ENCODE measurements at places on chromosomes 11 and 22.

DNA sequence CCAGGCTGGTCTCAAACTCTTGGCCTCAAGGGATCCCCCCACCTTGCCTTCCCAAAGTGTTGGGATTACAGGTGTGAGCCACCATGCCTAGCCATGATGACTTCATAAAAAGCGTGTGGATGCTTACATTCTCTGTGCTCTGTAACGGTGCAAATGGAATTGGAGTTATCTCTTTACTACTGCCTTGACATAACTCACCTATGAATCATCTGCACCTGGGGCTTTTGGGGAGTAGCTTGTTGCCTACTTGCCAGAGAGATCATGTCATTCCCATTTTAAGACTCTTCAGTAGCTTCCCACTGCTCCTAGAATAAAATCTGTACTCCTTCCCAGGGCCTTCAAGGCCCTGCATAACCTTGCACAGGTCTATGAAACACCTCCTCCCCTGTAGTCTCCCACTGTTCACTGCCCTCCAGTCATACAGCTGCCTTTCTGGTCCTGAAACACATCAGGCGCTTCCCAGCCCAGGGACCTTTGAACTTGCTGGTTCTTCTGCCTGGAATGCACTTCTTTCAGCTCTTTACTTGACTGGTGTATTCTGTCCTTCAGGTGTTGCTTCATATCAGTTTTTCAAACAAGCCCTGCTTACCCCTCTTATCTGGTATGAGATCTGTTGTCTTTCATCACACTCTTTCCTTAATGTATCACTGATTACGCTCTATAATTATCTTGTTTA, 19.6 kb upstream of the MOGAT2 start:
- no peak for DNase-seq

GRCh38 chr11:3146612-3147256, 18.4 kb downstream of the OSBPL5 start:
- DNase-seq, result no peak

DNA sequence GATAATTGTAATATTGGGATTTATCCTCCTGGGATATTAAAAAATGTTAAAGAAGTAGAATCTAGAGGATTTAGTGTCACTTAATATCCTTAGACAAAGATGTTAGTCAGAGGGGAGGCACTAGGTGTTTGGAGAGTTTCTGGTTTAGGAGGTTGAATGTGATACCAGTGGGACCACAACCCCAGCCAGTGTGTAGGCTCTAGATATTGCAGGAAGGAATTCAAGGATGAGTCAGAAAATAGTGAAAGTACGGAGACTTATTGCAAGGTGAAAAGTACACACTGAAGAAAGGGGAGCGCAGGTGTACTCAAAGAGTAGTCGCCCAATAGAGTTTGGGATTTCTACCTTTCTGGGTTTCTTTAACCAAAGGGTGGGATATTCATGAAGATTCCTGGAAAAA, 5.7 kb upstream of the TMEM41B start:
- no peak for DNase-seq

- no peak for DNase-seq
Observed at GRCh38 chr11:112624431-112624830, 336.8 kb upstream of the NCAM1 start.

DNA sequence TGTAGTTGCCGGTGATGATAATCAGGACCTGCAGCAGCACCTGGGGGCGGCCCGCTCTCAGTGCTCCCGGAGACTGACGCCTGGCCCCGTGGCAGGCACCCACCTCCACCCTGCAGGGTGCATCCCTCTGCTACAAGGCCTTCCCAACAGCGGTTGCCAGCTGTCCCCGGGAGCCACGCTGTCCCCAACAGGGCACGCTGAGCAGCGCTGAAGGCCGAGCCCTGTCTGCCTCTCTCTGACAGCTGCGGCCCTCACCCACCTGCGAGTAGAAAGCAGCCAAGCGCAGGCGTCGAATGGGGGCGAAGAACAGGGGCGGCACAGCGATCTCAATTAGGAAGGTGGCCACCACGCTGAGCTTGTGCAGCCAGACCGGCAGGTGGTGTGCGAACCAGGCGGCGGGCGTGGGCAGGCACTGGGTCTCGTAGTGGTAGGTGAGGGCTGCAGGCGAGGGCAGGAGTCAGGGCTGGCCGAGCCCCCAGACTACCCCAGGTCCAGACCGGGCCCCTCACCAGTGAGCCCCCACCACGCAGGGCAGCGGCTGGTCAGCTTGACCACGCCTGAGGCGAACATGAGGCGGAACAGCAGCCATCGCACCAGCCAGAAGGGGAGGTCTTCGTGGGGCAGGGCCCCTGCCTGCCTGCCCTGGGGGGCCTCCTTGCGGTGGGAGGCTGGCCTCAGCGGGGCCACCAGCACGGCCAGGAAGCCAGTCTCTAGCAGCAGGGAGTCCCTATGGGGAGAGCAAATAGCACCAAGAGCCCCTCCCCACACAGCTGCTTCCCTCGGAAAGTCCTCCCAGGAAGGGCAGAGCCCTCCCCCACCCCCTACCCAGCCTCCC, 1.5 kb downstream of the LMF2 start:
- DNase-seq, result no peak

DNA sequence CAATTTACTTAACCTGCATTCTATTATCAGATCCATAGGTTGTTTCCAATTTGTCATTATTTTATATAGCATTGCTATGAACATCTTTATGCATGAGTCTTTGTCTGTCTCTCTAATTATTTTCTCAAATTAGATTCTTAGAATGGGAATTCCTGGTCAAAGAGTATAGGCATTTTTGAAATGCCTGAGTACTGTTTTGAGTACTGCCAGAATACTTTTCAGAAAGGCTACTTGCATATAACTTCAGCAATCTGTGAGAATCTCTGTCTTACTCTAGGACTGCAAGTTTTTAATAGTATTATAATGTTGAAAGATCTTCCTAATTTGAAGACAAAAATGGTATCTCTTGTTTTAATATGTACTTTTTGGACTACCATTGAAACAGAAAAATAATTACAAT, 56.6 kb downstream of the KCNC1 start:
- DNase-seq, result no peak

DNA sequence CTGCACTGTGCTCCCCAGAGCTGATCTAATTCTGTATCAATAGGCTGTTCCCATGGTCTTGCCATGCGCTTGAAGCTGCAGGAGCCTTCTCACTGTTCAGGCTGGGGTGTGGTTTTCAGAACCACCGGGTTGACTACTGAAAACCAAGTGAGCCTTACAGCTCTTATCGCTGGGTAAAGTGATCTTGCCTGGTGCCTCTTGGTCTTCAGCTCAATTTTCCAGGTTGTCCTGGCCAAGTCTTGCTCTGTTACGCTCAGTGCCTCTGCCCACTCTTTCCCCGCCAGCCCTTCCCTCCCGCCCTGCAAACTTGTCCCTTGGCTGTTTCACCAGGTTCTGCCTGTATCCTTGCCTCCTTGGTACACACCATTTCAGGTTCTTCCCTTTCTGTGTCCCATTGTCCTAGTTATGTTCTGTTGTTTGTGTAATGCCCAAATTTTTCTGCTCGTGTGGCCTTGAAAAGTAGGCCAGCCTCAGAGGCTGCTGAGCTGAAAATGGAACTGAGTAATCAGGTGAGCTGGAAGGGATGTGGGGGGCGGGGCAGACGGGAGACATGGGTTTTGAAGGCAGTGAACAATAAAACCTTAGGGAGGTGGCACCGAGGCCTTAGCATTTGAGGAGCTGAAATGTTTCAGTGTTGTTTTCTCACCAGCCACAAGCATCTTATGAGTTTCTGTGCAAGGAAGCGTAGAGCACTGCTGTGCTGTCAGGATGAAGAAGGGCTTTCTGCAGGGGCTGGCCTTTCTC, 11.2 kb downstream of the PEX26 start:
- no peak for DNase-seq

DNA sequence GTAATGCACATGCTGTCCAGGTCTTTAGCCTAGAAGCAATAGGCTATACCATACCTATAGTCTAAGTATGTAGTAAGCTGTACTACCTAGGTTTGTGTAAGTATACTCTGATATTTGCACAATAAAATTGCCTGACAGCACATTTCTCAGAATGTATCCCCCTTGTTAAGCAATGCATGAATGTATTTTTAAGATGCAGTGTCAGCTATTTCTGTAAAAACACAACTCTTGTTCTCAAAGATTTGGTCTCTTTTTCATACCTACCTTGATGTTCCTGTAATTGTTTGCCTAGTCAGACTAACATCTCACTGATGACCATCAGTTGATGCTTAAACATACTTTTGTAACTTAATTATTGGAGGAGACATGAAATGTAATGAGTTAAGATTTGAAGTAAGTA, 619.9 kb downstream of the CNTN5 start:
- DNase-seq, result no peak

GRCh38 chr22:42994917-42995562, 19.9 kb downstream of the PACSIN2 start:
- peak; percentile 82 for DNase-seq

GRCh38 chr11:12216041-12216451, 105.7 kb downstream of the MICAL2 start:
- DNase-seq, result no peak

- no peak for DNase-seq
Observed at GRCh38 chr11:67373648-67374570, 511 bp upstream of the CLCF1 start.

- no peak for DNase-seq
Observed at GRCh38 chr11:130391711-130392110, 36.7 kb downstream of the ADAMTS8 start.

DNA sequence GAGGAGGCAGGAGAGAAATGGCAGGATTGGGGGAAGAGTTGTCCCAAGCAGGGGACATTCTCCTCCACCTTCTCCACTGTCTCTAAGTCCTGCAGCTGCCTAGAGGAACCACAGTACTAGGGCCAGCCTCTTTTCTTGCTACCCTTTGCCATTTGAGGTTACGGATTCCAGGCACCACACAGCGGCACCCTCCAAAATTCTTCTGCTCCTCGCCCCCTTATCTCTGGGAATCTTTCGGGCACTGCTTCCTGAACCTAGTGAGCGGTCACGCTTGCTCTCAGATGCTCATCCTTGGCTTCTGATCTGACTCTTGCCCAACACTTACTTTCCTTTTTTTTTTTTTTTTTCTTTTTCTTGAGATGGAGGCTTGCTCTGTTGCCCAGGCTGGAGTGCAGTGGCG, 26.6 kb upstream of the XBP1 start:
- DNase-seq, result no peak

DNA sequence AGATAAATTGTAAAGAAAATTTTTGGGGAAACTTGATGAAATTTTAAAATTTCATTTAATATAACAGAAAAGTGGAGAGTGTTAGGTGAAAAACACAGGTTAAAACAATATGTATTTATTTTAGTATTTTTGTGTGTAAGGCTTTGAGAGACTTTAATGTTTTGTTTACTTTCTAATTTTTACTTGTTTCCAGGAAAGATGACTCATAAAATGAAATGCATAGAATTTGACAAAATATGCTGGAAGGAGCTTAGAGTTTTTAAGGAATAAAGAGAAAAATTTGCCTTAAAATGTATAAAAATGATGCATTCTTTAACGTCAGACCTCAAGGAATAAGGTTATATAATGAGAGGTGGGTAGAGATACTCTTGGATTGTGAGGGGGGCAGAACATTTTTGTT, 1205.1 kb upstream of the CNTN5 start:
- DNase-seq, result no peak

DNA sequence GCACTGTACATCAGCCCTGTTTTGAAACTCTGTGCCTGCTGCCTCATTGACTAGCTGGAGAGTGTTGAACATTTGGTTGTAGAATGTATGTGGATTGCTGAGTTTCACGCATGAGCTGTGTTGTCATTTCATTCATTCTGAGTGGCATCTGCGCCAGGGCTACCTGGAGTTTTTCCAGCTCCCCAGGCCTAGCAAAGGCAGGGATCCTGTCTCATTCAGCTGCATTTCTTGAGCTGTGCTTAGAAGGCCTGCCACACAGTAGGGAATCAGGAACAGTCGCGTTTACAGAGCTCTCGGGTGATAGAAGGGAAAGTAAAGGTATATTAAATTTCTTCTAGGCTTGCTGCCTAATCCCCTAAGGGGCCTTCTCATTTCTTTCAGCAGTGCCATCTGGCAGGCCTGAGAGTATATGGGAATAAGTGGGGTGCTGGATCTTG, 44.3 kb downstream of the PTPRJ start:
- no peak for DNase-seq

GRCh38 chr11:127191689-127192088, 191.1 kb upstream of the KIRREL3 start:
- no peak for DNase-seq

DNA sequence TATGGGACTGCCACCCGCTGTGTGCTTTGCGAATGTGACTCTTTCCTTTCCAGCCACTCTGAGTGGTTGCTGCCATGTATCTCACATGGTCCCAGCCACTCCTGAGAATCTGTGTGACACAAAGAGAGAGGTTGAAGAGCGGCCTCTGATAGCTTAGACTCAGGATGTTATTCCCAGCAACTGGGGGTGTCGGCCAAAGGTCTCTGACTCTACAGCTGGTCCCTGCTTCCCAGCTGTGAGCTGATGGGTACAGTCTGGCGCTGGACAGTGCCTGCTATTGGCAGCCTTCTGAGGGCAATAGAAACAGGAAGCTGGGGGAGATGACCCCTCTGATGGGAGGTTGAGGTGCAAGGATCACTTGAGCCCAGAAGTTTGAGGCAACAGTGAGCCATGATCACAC, 105.1 kb downstream of the RRAS2 start:
- no peak for DNase-seq

DNA sequence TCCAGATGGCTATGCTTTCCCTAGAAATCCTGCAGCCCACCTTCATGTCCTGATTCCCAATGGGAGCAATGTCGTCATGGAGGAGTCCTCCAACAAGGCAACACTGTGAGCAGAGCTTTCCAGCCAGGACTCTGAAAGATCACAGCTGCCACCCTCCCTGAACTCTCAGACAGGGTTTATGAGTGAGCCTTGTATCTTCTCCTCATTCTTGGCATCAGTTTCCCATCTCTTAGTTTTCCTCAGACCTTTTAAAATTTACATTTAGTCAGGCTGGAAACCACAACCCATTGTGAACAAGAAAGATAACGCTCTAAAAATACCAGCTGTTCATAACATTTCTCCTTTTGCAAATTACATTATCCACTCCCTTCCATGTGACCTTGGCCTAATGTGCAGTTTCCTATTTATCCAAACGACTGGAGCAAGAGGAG, 15.6 kb upstream of the LYVE1 start:
- no peak for DNase-seq

Data from skin of body (tissue), 3 donors.